T-helper 2 cell (primary cell): ENCODE measurements at places on chromosomes 12 and 14.

DNA sequence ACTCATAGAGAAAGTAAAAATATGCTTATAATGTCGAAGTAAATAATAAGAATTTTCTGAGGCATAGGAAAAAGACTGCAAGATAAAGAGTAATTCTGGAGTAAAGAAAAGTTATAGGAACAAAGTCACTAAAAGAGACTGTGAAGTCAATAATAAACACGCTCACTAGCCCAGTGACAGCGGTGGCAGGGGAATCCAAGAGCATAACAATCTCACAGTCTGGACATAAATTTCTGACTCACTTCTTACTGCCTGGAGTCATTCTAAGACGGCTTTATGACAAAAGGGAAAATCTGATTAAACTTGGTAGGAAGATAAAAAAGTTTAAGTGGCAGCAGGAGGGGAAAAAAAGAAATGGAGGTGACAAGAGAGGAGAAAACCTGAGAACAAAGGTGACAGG, 56.4 kb upstream of the GRIP1 start:
- no peak for DNase-seq

DNA sequence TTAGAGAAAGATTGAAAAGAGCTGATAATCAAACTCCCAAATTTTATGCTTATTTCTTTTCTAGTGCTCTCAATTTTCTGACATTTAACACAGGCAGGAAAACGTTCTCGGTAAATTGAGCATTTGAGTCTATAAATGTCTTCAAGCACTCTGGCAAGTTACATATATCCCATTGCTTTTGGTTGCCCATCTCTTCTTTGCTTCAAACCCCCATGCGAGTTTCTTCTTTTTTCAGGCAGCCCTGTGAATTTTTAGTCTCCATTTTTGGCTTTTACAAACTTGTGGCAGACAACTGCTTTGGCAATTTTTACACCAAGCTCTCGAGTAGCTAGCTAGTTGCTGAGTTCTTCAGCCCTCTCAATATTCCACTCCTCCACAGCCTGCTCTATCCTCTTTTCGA, 8.7 kb upstream of the TMEM63C start:
- no peak for DNase-seq

DNA sequence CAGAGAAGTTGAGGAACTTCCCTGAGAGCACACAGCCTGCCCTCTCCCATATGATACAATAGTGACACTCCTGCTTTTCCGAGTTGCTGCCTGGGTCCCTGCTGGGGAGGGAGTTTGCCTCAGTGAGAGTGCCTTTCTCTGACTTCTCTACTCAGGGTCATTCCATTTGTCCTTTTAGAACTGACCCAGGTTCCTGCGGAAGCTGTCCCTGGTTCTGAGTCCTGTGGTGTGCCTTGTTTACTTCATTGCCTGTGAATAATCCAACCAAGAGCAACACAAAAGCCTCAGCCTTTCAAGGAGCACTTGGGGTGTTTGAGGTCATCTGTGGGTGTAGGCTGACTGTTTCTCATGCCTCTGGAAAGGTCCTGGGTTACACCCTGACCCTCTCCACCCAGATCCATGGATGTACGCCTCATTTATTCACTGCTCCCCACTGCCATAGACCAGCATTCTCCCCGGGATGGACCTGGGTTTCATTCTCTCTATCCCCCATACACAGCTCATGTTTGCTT, 13.6 kb downstream of the SERPINA1 start:
- DNase-seq, result no peak

- DNase-seq, result no peak
These were observed 44.7 kb upstream of the AMIGO2 start for GRCh38 chr12:47124451-47124850.

DNA sequence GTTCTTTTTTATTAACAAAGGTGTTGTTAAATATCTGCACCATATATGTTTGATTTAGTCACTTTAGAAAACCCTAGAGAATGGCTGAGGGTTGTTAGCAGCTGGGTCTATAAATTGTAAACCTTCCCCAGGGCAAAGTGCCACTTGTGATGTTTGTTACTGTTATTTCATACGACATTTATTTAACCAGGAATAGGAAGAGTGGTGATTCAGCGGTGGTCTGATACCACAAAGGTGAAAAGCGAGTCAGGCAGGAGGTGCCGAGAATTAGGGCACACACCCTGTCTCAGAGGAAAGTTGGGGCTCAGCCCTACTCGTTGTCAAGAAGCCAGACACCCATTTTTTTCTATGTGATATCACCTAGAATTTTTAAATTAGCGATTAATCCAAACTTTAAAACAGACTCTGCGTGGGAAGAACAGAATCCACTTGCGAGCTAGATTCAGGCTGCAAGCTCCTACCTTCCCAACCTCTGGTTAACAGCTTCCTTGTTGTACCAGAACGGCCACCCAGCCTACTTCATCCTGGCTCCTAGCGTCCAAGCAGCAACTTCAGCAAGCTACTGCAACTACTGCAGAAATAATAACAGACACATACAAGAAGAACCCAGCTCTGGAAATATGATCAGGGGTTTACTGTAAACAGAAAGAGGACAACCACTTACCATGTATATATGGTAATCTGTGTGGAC, 126.7 kb downstream of the TMEM132D start:
- no peak for DNase-seq

GRCh38 chr14:68245146-68246073, 425.8 kb downstream of the RAD51B start:
- no peak for DNase-seq

GRCh38 chr14:55913324-55914025, 204.7 kb upstream of the PELI2 start:
- DNase-seq, result no peak

DNA sequence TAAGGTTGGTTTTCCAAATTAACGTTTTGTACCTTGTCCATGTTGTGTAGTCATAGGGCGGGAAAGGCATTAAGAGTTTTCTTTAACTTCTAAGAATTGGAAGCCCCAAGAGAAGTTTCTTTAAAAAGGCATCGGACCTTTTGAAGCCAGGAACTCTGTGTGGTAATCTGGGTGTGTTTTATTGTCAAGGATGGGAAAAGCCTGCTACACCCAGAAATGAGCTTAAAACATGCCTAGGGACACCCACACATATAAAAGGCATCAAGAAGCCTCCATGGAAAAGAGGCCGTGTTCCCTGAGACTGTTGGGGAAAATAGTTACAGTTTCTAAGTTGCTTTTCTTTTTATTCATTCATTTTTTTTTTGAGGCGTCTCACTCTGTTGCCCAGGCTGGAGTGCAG, 81.0 kb upstream of the PTHLH start:
- DNase-seq, result no peak

DNA sequence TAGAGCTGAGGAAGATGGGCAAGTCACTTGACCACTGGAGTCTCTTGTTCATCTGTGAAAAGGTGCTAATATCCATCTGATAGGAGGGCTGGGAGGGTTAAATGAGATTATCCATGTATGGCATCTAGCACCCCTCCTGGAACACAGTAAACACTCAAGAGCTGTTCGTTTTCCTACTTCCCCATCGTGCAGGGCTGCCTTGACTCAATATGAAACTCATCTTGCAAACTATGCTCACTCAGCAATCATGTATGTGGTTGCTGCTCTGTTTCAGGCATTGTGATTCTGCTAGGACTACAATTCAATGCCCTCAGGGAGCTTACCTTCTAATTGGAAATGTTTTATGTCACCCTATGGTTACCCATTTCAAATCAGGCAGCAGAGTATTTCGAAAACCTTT, 395.6 kb downstream of the BCAT1 start:
- no peak for DNase-seq

DNA sequence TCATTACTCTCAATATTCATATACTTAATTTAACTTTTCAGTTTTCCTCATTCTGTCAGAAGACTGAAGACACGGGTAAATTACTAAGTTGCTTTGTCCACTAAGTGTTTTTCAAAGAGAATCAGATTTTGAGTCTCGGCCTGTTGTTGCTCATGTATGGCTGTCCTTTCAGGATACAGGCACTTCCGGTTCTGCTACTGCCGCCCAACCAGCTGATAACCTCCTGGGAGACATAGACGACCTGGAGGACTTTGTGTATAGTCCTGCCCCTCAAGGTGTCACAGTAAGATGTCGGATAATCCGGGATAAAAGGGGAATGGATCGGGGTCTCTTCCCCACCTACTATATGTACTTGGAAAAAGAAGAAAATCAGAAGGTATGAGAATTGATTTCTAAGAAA, 28.3 kb upstream of the TEAD4 start:
- no peak for DNase-seq

DNA sequence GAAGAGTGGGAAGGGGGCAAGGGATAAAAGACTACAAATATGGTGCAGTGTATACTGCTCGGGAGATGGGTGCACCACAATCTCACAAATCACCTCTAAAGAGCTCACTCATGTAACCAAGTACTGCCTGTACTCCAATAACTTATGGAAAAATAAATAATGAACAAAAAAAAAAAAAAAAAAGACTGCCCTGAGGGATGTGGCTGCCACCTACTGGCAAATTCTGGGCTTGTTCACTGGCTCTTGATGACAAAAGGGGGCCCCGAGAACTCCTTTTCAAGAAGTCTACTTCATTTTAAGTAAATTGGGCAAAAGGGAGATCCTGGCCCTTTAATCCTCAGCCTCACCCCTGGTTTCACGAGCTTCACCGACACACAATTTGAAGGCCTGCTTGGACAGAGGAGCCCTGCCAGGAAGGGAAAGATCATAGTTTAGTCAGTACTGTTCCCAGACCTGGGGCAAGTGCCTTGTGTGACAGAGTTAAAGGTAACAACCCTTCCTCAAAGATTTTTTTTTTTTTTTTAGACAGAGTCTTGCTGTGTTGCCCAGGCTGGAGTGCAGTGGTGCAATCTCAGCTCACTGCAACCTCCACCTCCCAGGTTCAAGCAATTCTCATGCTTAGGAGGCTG, 26.1 kb upstream of the STAC3 start:
- DNase-seq, result no peak

DNA sequence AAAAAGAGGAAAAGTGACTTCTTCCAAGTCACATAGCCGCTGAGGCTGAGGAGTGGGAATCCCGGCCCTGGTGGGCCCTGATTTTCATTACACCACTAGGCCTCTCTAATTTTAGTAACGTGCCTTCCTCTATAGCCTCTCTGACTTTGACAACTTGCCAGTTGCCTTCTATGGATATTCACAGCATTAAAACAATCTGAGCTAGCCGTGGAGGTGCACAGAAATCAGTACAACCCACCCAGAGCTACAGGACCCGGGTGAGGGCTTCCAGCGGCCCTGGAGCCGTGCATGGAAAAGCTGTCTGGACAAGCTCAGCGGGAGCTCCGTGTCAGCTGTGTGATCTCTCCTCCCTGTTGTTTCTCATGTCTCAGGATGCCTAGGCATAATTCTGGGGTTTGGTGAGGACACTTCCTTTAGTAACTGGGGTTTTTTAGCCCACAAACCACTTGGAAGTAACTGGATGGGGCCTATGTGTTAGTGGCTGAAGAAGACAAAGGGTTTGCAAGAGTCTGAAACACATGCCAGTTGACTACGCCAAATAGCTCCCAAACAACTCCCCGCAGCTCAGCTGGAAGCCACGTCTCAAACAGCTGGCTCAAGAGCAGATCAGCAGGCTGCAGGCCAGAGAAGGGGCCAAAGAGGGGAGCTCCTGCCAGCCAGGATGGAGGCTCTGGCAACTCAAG, 53.0 kb downstream of the SSH1 start:
- no peak for DNase-seq

GRCh38 chr14:28751467-28752058, 15.0 kb upstream of the FOXG1 start:
- no peak for DNase-seq

DNA sequence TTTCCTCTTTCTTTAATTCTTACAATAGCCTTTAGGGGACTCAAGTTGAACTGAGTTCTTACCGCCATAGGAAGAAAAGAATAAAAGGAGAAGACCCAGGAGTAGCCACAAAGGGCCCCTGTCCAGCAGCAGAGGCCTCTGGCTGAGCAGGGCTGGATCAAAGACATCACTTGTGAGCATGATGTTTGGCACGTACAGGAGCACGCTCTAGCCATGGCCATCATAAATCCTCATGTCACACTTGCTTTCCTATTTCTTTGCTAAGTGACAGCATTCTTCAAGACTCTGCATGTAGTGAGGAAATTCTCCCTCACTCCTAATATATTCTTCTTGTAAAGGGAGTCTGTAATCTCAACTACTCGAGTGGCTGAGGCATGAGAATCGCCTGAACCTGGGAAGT, 15.7 kb downstream of the CLEC4C start:
- DNase-seq, result no peak

- DNase-seq, result no peak
These were observed 110.1 kb upstream of the TMEM132D start for GRCh38 chr12:130013771-130014484.

GRCh38 chr14:67680941-67681340, 6.5 kb upstream of the VTI1B start:
- no peak for DNase-seq

DNA sequence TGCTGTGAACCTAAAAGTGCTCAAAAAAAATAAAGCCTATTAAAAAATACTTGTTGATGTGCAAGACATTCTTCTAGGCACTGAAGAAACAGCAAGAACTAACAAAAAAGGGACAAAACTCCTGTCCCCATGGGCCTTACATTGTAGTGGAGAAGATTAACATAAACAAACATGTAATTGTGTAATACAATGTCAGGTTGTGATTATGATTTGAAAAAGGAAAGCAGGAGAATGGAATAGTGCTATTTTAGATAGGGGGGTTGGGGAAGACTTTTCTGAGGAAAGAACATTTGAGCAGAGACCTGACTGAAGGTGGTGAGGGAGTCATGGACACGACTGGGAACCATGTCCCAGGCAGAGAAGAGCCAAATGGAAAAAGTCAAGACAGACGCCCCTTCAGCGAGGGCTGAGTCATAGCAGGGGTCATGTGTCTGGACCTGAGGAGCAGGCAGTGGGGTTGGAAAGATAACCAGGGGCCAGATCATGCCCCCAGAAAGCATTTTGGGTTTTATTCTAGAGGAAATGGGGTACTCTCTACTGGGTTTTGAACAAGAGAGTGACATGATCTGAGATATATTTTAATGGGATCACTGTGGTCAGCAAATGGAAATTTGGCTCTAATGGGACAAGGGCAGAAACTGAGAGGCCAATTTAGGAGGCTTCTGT, 19.4 kb upstream of the IFNG start:
- no peak for DNase-seq

- DNase-seq, result no peak
These were observed 44.9 kb downstream of the SIX6 start for GRCh38 chr14:60553808-60554207.

GRCh38 chr12:86712425-86712843, 456.2 kb upstream of the MGAT4C start:
- DNase-seq, result no peak

DNA sequence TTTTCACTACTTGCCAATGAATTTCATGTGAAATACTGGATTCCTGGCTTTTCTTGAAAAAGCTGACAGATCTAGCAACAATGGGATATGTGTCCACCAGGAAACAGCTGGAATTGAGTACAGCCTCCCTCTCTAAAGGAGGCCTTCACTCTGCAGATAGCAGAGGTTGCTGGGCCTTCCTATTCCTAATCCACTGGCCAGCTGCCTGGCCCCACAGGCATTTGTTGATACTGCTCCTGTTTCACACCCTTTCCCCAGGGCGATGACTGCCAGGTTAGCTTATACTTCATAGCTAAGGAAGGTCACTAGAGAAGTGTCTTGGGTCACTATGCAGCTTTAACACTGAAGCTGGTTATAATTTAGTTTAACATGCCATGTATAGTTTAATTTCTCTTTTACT, 87.5 kb upstream of the PDZRN4 start:
- no peak for DNase-seq

- no peak for DNase-seq
These were observed 736.8 kb upstream of the USP15 start for GRCh38 chr12:61523276-61523992.
